ENCODE measurements at places on chromosomes 12 and 14.

DNA sequence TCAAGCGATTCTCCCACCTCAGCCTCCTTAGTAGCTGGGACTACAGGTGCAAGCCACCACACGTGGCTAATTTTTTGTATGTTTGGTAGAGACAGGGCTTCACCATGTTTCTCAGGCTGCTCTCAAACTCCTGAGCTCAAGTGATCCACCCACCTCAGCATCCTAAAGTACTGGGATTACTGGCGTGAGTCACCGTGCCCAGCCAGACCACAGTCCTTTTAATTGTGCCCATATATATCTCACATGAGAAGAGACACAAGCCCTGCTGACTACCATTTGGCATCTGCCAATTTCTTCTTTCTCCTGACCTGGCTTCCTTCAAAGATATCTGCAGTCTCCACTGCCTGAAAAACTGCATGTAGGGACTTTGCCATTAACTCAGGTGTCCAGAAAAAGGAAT lies 142.5 kb downstream of the DPY19L2 start:
- DNase-seq, result no peak

DNA sequence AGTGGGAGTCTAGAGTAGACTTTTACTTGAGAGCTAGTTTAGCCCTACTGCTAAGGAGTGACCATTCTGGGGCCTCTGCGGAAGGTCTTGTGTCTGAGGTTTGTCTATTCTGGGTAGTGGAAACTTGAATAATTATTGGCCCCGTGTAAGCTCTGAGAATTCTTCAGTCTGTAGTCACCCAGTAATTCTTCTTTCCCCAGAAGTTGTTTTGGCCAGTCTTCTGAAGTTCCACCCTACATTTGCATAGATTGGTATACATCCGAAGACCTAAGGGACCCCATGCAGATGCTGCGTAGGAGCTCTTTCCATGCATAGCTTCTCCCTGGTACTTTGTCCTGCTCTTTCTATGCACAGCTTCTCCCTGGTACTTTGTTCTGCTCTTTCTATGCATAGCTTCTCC lies 12.8 kb downstream of the CYP46A1 start:
- DNase-seq, result no peak

DNA sequence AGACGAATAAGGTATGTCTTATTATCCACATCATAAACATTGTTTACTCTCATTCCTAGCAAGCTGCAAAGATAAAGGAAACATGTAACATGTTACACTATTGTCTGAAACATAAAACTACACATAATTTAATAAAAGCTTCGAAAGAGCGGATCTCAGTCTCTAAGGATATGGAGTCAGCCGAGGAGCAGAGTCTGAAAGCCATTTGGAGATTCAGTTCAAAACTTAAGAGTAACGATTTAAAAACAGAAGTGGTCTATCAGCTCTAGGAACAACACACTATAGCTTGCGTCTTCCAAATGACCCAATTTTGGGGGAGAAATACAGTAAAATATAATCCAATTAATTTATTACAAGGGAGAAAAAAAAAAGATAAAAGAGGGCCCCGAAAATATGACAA lies 775 bp downstream of the NEMF start:
- no peak for DNase-seq

GRCh38 chr12:25843976-25844375 lies 114.5 kb upstream of the RASSF8 start:
- DNase-seq, result no peak

- DNase-seq, result no peak
These were observed 926.7 kb downstream of the GALC start for GRCh38 chr14:87066221-87066817.

- DNase-seq, result no peak
These were observed 112.0 kb downstream of the GPHN start for GRCh38 chr14:66619952-66620351.

GRCh38 chr12:93632383-93632782 lies 44.8 kb upstream of the CRADD start:
- DNase-seq, result no peak

- no peak for DNase-seq
These were observed 121.4 kb downstream of the SLC15A4 start for GRCh38 chr12:128702371-128702770.

DNA sequence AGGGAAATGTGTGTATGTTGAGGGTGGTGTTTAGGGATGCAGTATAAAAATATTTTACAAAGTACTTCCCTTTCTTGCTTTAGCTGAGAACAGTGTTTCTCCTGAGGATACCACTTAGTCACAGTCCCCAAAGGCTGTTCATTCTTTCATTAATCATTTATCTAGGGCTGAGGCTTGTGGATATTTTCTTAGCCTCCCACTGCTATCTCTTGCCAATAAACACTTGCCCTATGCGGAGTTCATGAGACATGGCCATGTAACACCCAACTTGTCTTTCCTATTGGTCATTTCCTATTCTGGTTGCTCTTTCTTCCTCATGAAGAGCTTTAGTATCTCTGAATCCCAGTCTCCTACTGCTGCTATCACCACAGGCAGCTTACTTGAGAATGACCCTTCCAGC lies 75.1 kb downstream of the ETNK1 start:
- DNase-seq, result no peak

DNA sequence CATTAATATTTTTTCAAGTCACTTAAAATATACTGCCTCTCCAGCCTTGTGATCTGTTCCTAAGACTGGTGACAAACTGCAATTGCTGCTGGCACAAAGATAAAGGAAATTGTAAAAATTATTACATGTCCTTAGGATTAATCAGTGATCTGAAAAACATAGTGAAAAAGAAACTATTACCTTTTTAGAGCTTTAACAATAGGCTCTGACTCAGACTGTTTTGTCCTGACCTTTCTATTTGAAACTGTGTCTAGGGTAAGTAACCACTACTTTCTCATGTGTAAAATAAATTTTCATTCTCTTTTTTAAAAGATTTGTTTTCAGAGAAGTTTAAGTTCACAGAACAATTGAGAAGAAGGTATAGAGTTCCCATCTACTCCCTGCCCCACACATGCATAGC lies 80.4 kb upstream of the CLEC14A start:
- no peak for DNase-seq

- no peak for DNase-seq
These were observed 20.9 kb upstream of the NUDT14 start for GRCh38 chr14:105201925-105202513.
